Cardiac septum (tissue), 1 donor: ENCODE measurements at places on chromosomes 2 and 18. TPM values are rescaled to one million over a fixed set of nuclear protein-coding genes. Genes with fewer than 3 reads are reported as not detected.

DNA sequence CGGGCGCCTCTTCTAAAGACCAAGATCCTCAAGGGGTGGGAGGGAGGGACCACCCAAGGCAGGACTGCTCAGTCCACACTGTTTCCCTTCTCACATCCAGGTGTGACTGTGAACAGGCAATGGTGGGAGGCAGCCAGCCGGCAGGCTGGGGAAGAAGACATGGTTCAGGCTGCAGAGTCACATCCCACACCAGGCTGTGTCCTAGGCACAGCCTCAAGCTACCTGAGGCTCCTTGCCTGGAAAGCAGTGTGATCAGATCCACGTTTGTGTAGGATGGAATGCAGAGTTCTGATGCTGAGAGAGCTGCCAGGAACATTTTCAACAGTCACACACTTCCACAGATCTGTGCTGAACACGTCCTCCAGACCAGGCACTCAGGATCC lies 16.4 kb downstream of the SLC66A2 start:
- peak; percentile 72 for DNase-seq

- DNase-seq, result no peak
These were observed 223.6 kb upstream of the SIX2 start for GRCh38 chr2:45232818-45233217.

GCKR gene
- total RNA-seq, result not detected

SFXN5 gene
- total RNA-seq, result 13.3 TPM

IL37 gene
- total RNA-seq, result not detected
